ENCODE measurements at places on chromosomes 16 and 17.

GRCh38 chr17:65061646-65062045 lies 5.1 kb upstream of the GNA13 start:
- DNase-seq = no peak

DNA sequence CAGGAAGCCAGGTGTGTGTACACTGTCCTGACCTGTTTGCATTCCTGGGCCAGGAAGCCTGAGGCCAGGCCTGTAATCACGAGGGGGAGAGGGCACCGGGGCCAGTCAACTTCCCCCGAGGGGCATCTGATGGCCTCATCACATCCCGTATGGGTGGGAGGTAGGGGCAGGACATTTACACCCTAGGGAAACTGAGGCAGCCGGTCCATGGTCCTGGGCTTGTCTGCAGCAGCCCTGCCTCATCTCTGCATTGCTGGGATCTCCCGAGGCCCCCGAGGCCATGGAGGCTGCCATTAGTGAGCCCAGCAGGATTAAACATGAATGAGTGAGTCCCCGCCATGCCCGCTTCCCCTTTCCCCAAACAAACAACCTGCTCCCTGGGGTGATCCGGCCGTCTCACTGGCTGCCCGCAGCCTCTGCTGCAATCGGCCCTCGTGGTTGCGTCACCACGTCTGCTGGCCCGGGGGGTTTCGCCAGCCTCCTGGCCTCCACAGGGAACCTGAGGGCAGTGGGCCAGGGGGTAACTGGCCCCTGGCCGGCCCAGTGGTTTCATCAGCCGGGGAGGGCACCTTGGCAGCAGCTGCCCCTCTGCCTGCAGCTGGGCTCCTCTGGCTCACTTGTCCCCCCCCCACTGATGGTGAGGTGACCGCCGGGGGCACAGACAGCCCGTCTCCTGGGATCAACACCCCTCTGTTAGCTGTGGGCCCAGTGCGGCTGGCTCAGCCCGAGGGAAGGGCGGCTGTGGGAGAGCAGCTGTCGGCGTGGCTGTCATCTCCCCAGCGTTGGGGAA lies 88.3 kb upstream of the GSE1 start:
- DNase-seq = no peak

DNA sequence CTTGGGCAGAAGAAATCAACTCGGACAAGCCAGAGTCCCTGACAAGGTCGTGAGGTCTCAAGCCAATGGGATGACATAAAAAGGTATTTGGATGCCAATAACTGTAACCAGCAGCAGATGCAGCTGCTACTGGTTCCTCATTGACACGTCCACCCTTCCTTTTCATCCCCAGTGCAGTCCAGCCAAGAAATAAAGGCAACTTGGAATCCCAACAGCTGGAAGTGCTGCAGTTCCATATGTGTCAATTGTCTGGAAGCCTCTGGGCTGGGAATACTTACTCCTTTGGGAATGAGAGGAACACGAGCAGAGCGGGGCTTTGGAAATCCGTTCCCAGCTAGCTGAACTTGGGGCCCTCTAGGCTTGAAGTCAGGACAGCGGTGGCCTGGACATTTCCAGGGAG lies 360.4 kb upstream of the ZFHX3 start:
- no peak for DNase-seq

- DNase-seq = no peak
Measured at GRCh38 chr17:18020971-18021370, 18.0 kb downstream of the ATPAF2 start.

DNA sequence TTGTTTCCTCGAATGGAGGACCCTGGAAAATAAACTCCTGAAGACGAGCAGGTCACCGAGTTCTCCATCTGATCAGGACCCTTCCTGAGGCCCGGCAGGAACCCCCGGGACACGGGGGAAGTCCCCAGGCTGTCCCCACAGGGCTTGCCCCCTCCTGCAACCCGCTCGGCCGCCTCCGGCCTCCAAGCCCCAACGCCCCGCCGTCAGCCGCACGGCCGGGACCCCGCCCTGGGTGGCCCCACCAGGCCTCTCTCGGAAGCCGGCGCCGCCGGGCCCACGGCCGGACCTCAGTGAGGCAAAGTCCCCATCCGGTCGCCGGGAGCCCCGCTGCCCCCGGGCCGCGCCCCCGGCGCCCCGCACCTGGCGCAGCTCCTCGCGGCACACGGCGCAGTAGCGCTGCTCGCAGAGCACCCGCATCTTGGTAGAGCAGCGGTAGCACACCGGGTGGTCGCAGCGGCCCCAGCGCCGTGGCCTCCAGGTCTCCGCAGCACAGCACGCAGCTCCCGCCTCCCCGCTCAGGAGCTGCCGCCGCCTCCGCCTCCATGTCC lies 383 bp downstream of the ZNF598 start:
- no peak for DNase-seq

Measured in left renal cortex interstitium (tissue), 4 donors.